WERI-Rb-1 (cell line): ENCODE measurements at places on chromosomes 4 and X.

GRCh38 chr4:125582302-125582701, 267.5 kb downstream of the FAT4 start:
- no peak for DNase-seq

DNA sequence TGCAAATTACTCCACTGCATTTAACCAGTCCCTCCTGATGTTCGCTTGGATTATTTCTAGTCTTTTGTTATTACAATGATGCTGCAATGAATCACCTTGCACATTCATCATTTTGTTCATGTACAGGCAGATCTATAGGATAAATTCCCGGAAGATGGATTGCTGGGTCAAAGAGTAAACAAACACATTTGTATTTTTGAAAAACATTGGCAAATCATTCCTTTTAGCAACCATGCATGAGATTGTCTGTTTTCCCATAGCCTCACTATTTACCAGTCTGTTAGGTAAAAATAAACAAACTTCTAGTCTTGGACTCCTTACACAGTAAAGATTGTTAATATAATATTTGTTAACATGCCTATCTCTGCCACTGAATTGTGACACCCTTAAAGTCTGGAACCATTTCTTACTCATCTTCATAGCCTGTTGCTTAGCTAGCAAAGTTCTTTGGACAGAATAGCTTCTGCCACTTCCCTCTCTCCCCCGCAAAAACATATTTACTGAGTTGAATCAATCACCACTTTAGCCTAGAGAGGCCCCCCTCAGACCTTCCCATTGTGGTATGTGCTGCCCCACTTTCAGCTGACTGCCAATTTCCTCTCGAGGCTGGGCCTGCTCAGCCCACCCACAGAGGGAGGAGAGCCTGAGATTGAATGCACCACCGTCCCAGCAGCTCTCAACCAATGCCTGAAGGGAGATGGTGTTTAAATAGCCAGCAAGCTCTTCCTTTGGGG, 108.4 kb upstream of the ATXN3L start:
- no peak for DNase-seq

GRCh38 chrX:139889760-139890159, 43.1 kb downstream of the ATP11C start:
- no peak for DNase-seq

GRCh38 chr4:8303485-8304281, 34.1 kb downstream of the HTRA3 start:
- DNase-seq = peak; percentile 4

DNA sequence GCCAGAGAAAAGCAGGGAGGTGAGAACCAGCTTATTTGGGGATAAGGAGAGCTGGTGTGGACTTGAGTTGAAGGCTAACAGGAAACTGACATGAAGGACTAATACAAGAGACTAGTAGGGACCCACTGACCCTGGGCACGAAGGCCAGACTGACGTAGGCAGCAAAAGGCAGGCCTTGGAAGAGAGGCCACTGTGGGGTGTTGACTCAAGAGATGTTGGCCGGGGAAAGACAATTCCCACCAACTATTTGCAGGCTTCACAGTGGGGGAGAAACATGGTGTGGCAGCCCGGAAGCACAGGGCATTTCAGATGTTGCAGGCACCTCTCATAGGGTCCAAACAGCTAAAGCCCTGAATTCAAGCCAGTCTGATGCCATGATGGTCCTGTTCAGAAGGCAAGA, 24.4 kb upstream of the MAP3K15 start:
- DNase-seq = no peak

DNA sequence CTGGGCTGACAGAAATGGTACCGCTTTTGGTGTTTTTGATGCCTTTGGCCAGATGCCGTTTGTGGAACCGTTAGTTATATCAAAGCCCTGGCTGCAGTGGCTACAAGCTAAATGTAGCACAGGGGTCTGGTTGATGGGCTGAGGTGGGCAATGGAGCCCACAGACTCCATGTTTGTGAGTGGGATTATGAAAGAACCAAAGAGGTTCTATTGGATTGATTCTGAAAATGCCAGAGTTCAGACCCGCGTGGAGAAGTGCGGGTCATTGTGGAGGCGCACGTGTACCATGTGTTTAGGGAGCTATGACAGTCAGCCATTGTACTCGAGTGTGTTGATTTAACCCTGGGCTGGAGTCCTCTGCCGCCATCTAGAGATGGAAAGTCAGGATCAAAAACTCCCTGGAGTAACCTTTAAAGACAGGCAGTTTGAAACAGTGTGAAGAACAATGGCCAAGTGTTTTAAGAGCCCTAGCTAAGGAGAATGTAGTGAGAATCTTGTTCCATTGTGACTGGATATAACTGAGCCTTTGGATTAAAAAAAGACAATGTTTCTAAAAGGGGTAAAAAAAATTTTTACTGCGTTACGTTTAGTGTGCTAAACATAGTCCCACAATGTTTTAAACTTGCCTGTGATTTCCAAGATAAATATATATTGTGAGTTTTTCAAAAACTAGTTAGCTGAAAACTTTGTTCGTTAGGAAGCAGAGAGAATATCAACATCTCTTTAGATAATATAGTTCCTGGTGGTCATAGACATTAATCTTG, 12.7 kb downstream of the ART3 start:
- peak; percentile 73 for DNase-seq

DNA sequence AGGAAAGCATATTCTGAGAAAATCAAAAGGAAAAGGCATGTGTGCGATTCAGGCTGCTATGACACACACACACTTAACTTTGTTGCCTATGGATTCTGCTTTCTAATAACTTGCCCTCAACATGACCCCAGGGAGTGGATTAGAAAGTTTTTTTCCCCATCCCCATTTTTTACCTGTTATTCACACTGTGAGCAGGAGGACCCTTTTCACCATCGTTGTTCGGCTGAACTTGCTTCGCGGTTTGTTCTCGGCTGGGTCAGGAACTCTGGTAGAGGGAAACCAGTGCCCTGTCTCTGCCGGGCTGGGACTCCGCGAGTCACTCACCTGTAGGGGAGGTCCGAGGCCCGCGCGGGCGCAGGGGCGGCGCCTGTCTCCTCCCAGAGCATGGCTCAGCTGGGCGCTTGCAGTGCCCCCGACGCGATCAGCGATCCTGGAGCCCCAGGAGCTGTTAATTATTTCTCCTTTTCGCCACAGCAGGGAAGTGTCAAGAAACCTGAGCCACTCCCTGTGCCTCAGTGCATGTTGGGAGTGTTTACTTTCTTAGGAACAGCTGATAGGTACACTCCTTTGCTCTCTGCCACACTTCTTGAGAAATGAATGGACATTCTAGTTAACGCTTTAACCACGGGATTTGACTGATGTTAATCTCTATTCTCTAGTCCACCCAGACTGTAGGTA, at the start of gene RASSF6:
TSS of gene RASSF6 (minus strand) at position 322 of the 678 bp plus-strand sequence. CDS start 8,641 bp downstream, outside the sequence.
- DNase-seq = peak; percentile 66

- DNase-seq = peak; percentile 31
Observed at GRCh38 chr4:20253735-20254409, 2.2 kb downstream of the SLIT2 start.
